ENCODE measurements at places on chromosomes 1 and 21.

GRCh38 chr1:203351037-203351625 lies at the start of gene FMOD:
Gene FMOD (minus strand): TSS chr1:203351122. CDS start chr1:203348270, 2,852 bp downstream.
- DNase-seq: no peak

- no peak for DNase-seq
Observed at GRCh38 chr1:14996133-14997050, 157.2 kb upstream of the TMEM51 start.

DNA sequence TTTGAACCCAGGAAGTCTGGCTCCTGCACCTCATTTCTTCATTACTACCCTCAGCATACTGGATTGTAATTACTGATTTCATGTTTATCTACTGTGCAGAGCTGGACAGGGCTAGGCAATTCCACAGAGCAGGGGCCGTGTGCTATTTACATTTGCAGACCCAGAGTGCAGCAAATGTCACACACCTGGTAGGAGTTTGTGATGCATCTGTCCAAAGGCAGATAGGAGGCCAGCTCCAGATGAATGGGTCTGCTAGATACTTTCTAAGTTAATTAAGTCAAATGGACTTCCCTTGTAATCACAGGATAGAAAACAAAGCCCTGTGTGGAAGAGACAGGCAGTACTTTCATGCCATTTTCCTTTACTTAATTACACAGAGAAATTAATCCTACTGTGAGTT lies 46.2 kb downstream of the PGBD5 start:
- DNase-seq: no peak

DNA sequence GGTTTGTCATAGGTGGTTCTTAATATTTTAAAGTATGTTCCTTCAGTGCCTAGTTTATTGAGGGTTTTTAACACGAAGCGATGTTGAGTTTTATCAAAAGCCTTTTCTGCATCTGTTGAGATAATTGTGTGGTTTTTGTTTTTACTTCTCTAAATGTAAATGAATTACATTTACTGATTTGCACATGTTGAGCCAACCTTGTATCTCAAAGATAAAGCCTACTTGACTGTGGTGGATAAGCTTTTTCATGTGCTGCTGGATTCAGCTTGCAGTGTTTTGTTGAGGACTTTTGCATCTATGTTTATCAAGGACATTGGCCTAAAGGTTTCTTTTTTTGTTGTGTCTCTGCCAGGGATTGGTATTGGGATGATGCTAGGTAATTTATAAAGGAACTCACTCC lies 142.5 kb downstream of the PRDM2 start:
- DNase-seq: no peak

DNA sequence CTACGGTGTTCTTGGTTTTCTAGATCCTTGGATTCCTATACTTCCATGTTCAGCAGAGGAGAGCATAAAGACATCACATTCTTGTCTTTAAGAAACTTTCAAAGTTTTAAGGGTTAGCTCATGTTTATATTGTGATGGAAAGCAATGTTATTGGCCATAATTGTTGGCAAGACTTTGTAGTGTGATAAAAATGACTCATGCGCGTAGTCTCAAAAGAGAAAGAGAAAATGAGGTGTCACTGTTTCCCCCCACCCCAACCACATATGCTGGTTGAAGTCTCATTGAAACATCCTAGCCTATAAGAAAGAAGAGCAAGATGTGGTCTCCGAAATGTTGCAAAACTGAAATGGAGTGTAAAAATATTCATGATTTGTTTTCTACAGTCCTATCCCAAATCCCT lies 348.8 kb downstream of the PTBP2 start:
- DNase-seq: no peak

DNA sequence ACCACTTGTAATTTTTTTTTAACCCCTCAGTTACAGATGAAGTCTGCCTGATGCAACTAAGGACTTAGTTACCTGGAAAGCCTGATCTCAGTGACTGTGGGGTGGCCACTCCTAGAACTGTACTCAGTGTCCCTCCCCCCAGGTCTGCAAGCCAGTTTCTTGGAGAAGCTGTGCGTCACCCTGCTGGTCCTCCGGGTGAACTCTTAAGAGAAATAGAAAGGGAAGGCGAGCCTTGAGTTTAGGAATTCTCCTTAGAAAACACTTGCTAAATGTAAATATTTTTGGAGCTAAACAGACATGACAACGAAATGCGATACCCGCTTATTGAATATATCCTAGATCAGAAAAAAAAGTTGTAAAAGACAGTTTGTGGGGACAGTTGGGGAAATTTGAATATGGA lies 730 bp downstream of the SLC16A4 start:
- no peak for DNase-seq

DNA sequence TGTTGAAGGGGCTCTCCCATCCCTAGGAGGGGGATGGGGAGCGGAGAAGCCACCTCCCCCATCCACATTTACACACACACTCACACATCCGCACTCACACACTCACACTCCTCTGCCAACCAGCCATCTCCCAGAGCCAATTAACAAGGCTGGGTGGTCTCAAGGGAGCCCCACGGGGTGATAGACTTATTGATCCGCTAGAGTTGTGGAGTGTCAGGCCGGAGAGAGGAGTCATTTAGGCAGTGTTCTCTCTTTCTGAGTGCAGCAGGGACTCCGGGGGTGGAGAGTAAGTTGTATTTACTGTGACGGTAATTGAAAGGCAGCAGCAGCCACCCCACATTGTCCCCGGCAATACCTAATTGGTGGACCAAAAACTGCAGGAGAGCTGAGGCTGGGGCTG lies 61.6 kb downstream of the KLHDC7A start:
- no peak for DNase-seq

DNA sequence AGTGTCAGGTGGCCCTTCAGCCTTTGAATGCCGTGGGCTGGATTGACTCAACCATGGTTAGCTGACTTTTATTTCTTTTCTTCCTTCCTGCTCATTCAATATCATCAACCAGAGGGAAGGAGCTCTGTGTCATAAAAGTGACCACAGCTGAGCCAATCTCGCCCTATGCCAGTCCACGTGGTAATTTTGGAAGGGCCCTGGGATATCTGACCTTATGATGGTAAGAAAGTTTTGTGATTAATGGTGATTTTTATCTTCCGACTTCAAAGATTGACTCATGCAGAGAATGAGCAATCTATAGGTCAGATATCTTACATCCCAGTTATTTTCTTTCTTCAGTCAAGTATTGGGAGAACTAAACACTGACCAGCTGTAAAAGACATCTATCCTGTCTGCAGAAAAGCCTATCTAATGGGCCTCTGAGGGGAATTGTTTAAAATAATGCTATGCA lies 170.3 kb downstream of the ZC3H11B start:
- no peak for DNase-seq

DNA sequence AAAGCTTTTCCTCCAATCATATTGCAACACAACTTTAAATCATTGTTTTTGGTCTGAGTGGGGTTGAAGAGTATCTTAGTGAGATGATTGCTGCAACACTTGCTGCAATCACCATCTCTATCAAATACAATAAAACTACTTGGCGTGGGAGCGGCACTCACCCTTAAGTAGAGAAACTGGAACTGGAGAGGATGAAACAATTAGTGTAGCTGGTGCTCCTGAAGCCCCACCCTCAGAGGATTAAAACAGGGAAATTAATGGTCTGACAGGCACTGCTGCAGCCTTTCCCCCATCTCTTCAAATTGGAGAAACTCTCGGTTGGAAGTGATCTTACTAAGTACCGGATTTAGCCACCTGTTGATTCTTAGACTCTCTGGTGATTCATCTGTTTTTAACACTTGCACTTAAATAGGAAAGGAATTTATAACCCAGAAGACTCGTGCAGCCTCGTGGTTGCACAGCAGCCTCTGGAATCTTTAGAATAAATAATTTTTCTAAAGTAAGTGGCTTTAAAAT lies 80.5 kb upstream of the KIF26B start:
- no peak for DNase-seq

DNA sequence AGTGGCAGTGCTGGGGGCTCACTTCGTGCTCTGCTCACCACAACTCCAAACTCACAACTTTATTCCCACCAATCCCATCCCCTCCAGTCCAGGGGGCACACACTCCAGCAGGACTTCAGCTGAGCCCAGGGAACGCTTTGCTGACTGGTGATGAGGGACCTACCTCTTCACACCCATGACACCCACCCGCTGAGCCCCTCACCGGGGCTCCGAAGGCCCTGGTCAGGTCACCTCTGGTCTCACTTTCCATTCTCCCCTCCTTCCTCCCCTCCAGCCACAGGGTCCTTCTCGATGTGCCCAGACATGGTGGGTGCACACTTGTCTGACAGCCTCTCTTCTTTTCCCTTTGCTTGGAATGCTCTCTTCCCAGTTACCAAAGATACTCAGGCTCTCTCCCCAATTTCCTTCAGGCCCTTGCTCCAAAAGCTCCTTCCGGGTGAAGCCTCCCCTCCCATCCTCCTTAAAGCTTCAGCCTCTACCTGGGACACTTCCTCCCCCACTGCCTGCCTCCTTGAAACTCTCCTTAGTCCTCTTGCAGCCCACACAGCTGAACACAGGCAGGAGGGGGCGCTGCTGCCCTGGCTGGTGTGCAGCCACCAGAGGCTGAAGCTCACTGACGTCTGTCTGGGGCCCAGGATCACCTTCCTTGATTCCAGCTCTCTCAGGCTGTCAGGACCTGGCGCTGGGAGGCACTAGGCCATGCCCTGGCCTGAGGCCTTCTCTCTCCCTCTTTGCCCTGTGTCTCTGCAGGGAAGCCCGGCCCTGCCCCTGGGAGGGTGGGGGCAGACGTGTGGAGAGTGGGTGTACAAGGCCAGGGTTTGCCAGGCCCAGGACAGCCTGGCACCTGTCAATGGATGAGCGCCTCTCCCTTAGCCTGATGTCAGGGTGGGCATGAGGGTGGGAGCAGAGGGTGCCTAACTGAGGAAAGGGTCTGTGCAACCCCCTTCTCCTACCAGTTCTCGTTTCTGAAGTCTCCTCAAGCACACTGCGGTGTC lies 1.6 kb downstream of the KCNE1 start:
- DNase-seq: no peak

GRCh38 chr1:167136806-167137205 lies 42.9 kb downstream of the STYXL2 start:
- no peak for DNase-seq

DNA sequence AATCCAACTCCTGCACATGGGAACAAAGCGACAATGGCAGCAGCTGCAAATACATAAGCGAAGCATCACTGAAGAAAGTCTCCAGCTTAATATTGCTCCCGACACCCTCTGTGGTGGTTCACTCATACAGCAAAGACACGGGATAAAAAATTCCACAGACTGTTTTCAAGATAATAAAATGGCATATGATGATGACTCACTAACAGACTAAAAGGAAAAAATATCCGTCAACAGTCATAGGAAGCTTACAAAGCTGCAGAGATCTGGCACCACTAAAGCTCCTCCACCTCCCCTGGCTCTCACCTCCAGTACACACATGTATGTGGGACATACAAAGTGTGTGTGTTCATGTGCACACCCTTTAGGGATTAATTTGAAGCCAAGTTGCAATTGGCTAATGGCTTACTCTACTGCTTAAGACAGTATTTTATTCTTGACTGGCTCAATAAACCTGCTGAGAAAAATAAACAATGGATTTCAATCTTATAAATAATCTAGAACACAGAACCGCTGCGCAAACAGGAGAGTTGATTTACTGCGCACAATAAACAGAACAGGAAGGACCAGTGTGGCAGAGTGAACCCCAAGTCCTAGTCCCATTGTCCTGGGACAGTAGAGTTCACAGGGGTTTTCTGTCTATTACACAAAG lies 94.4 kb downstream of the SLC45A1 start:
- no peak for DNase-seq

DNA sequence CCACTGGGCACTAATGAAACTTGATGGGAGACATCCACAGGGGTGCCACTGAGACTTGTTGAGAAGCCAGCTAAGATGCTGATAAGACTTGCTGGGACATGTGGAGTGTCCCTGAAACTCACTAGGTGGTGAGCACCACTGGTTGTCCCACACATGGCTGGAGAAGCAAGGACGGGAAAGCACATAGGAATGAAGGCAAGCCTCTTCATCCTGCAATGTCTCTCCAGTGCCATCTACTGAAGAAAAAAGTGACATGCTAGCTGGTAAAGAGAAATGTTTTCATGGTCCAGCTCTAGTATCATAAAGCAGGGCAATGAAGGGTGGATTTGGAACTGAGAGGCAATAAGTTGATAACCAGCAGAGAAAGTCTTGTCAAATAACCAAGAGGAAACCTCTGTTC lies 283.0 kb downstream of the PAPPA2 start:
- DNase-seq: no peak

DNA sequence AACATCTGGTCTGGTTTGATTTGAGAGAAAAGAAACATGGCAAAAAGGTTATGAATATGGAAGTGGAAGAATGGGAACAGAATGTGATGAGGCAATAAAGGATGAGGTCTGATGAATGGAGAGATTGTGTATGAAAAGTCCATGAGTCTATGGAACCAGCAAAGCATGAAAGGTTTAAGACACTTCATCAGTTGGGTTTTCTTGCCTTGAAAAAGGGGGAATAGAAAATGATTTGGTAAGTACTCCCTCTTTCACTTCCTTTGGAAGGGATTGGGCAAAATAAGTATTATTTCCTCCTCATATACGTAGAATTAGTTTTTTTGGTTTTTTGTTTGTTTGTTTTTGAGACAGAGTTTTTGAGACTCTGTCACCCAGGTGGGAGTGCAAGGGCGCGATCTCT lies 155.8 kb downstream of the TRIM33 start:
- no peak for DNase-seq

DNA sequence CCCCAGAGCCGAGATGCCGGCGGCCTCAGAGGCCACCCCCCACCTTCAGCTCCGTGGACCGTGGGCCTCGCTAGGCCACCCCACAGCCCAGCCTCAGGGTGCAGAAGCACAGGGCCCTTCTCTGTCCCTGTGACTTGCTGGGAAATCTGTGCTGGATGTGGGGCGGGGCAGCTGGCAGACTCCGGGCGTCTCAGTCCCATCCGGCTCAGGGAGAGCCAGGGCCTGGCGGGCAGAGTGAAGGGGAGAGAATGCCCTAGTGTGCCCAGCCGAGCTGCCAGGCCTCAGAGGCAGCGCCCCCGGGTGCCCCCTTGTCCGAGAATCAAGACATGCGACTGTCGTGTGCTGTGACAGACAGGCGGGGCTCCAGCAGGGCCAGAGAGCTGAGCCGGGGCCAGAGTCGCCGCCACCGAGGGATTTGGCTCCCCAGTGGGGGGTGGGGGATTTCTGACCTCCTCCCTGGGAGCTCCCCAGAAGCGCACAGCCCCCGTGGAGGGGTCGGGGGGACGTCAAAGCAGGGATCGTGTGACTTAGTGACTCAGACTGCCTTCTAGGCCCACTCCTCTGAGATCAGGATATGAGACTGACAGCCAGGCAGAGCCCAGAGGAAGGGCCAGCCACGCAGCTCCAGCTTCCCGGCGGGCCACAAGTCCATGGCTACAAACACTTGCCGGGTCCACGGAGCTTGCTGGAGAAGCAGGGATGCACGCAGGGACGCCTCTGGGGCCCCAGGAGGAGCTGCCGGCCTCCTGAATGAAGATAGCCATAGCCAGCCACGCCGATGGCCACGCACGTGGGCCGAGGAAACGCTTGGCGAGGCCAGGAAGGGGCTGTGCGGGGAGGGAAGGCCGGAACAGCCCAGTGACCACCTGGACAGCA lies 11.9 kb downstream of the COL6A1 start:
- DNase-seq: no peak

GRCh38 chr21:41032541-41032940 lies 135.4 kb upstream of the BACE2 start:
- no peak for DNase-seq
